ENCODE measurements at places on chromosomes 4 and X. TPM values are rescaled to one million over a fixed set of nuclear protein-coding genes. Genes with fewer than 3 reads are reported as not detected.

DNA sequence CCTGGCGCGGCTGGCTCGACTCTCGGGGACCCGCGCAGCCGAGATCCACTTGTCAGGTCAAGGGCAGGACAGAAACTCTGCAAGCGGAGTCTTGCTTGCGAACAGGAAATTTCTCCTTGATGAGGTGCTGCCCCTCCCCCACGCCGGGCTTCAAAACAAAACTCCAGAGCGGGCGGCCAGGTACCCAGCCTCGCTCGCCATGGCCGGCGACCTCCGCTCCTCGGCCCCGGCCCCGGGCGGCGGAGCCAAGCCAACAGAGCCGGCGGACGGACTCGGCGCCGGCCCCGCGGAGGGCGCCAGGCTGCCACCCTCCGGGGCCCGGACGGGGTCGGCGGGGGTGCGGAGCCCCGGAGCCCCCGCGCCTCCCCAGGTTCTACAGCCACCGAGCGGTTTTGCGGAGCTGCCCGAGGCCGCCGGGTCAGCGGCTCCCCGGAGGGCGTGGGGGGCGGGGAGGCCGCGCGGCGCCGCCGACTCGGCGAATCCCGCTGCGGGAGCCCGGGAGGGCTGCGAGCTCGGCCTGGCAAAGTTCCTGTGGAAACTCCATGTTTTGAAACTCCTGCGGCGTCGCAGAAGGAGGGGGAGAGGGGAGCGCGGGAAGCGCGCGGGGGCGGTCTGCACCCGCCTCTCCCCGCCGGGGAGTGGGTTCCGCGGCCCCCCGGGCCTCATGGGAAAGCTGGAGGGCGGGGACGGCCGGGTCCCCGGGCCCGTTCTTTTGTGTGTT is 11.7 kb upstream of the BCOR start:
- peak; percentile 85 for DNase-seq

DNA sequence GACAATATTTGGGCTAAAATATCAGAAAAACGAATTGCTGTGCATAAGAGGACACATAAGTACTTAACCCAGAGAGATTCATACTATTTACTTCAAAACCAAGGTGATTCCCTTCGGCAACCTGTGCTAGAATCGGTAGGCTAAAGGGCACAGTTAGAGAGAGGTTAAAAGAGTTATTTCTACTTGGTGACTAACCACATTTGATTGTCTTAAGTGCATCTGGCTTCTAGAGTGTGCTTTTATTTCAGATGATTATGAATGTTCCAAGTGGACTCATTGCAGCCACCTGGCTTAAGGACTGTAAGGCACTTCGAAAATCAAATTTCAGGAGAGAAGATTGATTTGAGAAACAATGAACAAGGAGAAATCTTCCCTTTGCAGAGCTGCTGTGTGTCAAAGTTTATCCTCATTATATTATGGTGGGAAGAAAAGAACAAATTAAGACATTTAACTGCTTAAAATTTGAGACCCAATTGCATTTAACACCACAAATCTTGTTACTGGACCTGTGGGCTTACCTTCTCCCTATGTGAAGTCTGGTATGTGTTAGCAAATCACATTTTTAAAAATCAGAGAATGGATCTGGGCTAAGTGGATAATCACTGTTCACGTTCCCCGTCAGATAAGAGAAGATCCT is 34.0 kb downstream of the PHOX2B start:
- no peak for DNase-seq

DNA sequence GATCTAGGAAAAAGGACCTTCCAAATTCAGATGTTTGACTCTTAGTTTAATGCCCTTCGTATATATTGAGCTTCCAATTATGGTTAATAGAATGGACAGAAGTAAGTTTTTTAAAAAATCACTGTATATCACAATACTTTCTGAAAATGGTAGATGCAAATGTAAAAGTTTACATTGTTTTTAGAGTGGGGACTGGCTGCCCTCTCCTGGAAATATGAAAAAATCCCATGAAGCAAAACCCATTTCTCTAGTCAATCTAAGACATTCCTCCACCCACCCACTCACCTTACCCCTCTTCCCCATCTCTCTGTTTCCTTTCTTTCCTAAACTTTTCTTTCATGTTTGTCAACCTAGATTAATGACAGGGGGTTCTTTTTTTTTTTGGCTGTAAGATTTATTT is 134.5 kb downstream of the ARHGAP6 start:
- no peak for DNase-seq

The F9 gene
- total RNA-seq = not detected

GRCh38 chr4:73729534-73730165 is 10.7 kb upstream of the CXCL8 start:
- DNase-seq = no peak

GRCh38 chrX:72604112-72604511 is 31.5 kb upstream of the HDAC8 start:
- DNase-seq = no peak

The MAGEC2 gene
- total RNA-seq = not detected

Measured in upper lobe of left lung (tissue), 6 donors.